ENCODE measurements at places on chromosomes 2 and 18. TPM values are rescaled to one million over a fixed set of nuclear protein-coding genes. Genes with fewer than 3 reads are reported as not detected.

The TMEM200C gene
- under 0.01 TPM for total RNA-seq

The IL1F10 gene
- not detected for total RNA-seq

The MOGAT1 gene
- total RNA-seq: not detected

The MAL gene
- total RNA-seq: 7.6 TPM

The TEX44 gene
- total RNA-seq: not detected

The RAB27B gene
- total RNA-seq: 0.55 TPM

The GLI2 gene
- total RNA-seq: 2.1 TPM

The GAREM1 gene
- total RNA-seq: 9.7 TPM

The RAB6C gene
- not detected for total RNA-seq

The ABCG5 gene
- not detected for total RNA-seq

The ZNF892 gene
- 6.4 TPM for total RNA-seq

The IL36B gene
- not detected for total RNA-seq

The SNTG2 gene
- 5.2 TPM for total RNA-seq

The POMC gene
- total RNA-seq: 34.2 TPM

The TMEM182 gene
- total RNA-seq: not detected

The ABCB11 gene
- under 0.01 TPM for total RNA-seq

The DPP10 gene
- total RNA-seq: 4.4 TPM

The CACNB4 gene
- 2.1 TPM for total RNA-seq

The TWIST2 gene
- total RNA-seq: 74.9 TPM

The SLC14A1 gene
- 2.1 TPM for total RNA-seq

The ALKAL2 gene
- total RNA-seq: 2.7 TPM

The LBX2 gene
- total RNA-seq: 0.99 TPM

The IL18R1 gene
- 1.3 TPM for total RNA-seq

The PROM2 gene
- total RNA-seq: 1.1 TPM

The LRRTM4 gene
- total RNA-seq: 0.55 TPM

Measured in sigmoid colon (tissue), 7 donors.